ENCODE measurements at places on chromosomes 3 and 15.

DNA sequence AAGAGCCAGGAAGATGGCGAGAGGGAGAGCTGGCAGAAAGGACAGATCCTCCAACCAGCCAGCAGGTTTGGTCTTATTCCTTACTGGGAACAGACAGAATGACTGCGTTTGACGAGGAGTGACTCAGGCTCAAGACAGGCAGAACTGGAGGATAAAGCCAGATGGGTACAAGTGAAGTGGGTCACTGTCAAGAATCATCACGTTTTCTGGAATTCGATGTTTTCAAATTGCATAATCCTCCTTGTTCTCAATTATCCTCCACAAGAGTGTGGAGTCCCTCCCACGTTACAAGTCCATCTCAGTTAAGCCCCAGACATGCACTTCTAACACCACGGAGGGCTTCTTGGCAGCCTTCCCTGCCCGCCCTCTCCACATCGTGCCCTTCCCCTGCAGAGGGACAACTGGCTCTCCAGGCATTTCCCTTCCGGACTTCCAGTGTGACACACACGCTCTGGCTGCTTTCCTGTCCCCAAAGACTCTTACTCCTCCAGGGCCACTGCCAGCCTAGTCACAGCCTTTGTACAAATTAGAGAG lies 183.1 kb downstream of the CHST2 start:
- no peak for DNase-seq

DNA sequence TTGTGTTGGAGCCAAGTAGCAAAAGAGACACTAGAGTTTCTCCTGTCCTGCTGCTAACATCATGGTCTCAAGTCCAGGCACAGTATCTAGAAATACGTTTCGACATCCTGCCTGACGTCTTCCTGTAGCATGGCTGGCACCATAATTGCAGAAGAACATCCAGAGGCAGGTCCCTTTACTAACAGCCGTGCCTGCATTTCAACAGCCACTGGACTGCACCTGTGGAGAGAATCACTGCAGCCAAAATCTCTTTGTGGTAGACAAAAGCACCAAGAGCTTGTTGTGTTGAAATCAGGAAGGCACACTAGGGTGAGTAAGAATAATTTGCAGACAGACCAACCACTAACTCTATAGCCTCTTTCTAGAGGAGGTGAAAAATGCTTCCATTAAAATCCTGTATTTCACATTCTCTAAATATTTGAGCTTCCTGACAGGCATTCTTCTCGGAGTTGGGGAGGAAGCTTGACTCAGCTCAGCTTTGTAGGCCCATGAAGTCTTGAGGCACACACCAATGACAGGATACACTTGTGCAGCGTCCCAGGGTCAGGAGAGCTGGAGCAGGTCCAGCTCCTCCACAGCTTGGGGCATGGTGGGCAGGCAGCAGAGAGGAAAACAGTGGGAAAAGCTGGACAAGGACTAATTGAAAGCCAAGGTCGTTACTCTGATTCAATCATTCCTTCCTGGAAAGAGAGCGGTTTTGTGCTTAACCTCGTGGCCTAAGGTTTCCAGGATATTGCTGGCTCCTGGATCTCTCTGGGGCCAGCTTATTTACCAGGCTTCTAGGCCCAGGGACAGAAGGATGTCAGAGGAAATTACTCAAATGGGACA lies 244.9 kb downstream of the FAM43A start:
- no peak for DNase-seq

DNA sequence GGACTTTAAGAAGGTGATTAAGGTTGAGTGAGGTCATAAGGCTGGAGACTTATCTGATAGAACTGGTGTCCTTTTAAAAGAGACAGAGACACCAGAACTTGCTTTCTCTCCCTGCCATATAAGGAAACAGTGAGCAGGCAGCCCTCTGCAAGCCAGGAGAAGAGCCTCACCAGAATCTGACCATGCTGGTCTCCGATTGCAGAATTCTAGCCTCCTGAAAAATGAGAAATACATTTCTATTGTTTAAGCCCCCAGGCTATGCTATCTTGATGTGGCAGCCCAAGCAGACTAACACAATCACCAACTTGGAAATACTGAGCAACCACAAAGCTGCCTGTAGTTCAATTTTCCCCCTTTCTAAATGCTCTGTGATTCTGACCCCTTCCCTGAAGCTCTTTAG lies 161.4 kb upstream of the RARB start:
- DNase-seq: no peak

DNA sequence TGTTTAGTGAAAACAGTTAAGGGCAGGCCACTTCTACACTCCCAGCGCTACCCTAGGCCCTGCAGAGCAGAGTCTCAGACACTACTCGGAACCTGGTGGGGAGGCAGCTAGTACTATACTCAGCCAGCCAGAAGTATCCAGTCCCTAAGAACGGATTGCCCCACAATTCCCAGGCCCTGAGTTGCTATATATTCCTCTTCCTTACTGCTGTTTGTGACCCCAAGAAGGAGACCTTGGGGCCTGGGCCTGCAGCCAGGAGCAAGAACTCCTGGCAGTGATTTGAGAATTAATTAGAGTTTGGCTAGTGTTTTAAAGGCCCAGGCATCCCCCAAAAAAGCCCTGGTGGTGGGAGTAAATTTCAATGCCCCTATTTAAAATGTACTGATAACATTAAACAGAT lies 87.7 kb downstream of the RBPMS2 start:
- DNase-seq: no peak

- DNase-seq: no peak
Measured at GRCh38 chr3:99418209-99418635, 220.2 kb upstream of the COL8A1 start.

GRCh38 chr15:75451202-75451673 lies 252 bp downstream of the SIN3A start:
- DNase-seq: no peak

DNA sequence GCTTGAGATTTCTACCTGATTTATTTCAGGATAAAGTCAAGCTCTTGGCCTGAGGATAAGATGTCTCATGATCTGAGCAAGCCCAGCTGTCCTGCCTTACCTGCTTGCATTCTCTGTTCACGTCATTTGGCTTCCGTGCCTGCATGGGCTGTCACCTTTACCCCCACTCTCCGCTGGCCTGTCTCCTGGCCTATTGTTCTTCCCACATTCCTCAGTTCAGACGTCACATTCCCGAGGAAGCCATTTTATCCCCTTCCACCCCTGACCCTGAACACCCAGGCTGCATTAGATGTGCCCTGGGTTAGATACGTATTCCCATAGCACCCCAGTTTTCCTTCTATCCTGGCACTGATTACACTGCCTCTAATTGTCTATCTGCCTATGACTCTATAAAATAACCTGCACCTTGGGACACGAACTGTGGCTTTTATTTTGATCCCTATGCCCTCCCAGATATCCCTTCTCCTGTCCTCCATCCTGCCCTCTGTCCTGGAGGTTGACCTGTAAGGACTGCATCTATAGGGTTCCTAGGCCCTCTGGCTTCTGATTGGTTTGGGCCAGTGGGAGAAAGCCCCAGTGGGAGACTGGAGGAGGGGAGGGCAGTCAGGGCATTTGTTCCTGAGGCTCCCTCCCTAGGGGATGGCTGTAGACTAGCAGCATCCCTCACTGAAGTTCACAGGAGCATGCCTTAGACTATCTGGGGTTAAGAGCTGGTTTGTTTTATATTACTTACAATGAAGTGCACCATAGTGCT lies 19.2 kb upstream of the UBE2Q2 start:
- no peak for DNase-seq

- no peak for DNase-seq
Measured at GRCh38 chr3:147705651-147706051, 296.5 kb downstream of the ZIC1 start.

DNA sequence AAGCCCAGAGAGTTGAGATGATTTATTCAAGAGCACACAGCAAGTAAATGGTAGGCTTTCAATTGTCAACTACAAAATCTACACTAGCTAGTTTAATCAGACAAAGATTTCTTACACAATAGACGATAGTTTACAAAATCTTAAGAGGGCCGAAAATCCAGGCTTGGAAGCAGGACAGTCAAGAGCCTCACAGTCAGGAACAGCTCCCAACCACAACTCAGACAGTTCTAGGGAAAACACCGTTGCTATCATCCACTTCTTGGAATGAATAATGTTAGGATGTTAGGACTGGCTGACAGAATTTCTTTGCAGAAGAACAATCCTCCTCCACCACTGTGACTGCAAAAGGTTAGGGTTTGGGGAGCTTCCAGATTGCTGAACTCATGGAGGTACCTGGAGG lies 290.8 kb upstream of the ZPLD1 start:
- no peak for DNase-seq

DNA sequence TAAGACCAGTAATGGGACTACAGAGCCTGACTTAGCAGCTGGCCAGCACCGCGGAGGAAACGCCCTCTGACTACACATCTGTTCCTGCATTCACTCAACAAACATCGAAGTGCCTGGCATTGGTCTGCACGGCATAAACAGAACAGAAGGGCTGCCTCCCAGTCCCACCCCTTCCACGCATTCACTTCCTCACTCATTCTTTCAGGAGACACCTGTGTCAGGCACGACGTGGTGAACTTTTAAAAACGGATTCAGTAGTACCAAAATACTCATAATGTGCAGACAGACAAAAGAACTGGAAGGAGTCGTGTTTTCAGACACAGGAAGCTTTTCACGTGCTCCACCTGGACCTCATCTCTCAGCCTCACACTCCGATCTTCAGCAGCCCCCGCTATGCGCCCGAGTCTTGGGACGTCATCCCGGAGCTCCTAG lies 123.3 kb downstream of the XXYLT1 start:
- DNase-seq: no peak

DNA sequence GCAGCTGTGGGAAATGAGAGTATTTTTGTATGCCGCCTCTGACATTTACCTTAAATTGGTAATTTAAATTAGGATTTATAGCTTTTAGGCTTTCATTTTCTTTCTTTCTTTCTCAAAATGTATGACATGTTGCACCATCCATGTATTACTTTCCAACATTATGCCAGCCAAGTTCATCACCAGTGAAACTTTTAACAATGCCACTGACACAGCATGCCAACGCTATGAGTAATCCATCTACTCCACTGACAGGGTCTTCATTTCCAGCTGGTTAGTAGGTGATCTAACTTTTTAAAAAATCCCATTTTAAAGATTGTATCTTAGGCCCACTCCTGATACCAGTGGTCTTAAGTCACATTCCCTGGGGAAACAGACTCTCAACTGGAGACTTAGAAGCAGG lies 21.8 kb upstream of the CLDN16 start:
- DNase-seq: no peak

- DNase-seq: no peak
Measured at GRCh38 chr3:118886708-118887107, 147.9 kb downstream of the IGSF11 start.

DNA sequence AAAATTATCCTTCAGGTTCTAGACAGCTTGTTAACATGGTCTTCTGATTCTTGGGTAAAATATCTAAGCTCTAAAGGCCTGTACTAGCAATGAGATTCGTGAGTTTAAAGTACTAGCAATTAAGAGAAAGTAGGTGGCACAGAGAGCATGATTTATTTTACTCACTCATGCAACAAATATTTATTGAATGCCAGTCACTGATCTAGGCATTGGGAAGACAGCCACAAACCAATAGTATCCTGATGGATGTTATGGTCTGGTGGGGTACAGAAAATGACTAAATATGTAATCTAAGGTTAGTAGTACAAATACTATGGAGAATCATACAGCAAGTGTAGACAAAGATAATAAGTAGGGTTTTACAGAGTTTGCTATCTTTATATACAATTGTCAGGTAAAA lies 751.3 kb downstream of the ZNF385D start:
- no peak for DNase-seq

DNA sequence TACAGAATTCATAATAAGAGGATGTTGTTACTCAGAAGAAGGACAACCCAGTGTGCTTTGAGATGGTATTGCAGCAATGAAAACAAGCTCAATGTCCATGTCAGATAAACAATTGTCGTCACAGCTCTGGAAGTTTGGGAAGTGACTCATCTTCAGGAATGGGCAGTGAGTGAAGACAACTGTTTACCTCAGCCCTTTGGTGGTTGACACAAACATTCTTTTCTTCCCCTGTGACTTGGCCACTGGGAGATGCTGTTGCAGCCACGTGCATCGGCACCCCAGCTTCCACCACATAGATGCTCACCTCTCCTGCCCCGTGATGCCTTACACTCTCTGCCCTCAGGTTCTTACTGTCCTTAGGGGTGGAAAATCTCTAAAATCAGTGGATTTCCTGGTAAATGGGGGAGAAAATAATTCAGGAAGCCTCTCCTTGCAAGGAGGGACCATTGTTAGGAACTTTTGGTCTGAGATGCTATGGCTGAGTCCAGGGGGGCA lies 114.1 kb upstream of the GALNT15 start:
- no peak for DNase-seq

DNA sequence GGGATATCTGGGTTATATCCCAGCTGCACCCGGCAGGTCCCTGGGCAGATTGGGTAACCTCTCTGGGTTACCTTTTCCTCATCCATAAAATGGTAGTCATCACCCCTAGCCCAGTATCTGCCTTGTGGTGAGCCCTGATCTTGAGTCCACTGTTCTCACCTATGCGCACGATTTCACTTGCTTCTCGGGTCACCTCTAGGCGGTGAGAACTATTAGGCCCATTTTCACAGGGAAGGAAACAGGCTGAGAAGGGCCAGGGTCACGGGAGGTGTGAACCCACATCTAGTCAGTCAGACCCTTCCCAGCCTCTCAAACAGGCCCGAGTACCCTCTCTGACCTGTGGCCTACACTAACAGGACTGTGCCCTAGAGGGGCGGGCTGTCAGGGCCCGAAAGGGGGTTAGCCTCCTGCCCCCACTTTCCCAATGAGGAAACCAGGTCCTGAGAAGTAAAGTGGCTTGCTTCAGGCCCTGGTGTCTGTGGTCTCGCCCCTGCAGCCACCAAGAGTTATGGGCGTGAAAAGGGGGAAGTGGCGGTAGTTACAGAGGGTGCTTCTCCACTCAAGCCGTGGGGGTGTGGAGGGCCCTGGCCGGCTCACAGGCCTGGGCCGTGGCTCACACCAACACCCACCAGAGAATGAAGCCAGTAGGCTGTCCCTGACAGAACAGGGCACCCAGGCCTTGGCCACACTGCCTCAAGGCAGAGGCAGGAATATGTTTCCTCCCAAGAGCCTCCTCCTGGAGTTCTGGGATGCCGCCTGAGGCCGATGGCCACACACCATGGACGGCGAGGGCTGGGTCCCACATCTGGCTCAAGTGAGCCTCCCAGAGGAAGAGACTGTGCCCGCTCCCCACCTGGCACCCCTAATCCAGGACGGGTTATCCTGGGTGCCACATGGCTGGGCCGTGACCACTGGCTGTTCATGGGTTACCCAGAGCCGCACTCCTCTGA lies 19.5 kb downstream of the PSTPIP1 start:
- DNase-seq: no peak

GRCh38 chr3:143511174-143511879 lies 336.9 kb downstream of the SLC9A9 start:
- no peak for DNase-seq
